ENCODE measurements at places on chromosomes 2 and 18.
A peak's percentile ranks its signal among the peaks of the same experiment; 100 is the strongest.

DNA sequence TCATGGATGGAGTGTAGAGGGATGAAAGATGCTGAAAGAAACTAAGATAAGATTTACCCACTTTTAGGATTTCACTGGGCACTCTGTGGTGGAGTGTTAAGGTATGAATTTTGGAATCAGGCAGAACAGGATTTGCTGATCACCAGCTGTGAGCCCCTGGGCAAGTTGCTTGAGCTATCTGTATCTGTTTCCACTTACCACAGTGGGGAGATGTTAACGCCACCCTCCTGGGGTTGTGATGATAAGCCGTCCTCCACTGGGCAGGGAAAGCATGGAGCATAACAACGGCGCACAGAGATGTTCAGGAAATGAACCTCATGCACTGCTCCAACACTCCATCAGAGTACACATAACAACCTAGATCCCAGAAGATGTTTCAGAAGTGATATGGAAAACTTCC is 160.6 kb downstream of the MTCL1 start:
- no peak for DNase-seq

GRCh38 chr2:159285433-159285832 is 1.1 kb downstream of the WDSUB1 start:
- no peak for DNase-seq

GRCh38 chr2:189069855-189070619 is 95.9 kb downstream of the COL3A1 start:
- DNase-seq = no peak

DNA sequence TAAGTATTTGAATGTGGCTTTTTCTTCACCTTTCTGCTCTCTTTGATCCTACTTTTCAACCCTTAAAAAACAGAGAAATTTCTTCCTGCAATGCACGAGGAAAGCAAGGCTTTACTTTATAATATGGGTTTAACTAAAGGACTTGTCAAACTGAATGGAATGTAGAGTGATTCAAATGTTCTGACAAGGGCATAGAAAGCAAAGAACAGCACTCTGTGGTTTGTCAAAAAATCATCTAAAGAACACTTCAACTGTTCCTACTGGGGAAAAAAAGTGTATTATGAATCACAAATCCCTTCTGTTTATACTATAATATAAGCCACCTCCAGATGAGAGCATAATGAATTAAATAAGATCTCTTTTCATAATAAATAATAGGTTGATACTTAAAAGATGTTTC is 45.0 kb upstream of the RIT2 start:
- DNase-seq = no peak

DNA sequence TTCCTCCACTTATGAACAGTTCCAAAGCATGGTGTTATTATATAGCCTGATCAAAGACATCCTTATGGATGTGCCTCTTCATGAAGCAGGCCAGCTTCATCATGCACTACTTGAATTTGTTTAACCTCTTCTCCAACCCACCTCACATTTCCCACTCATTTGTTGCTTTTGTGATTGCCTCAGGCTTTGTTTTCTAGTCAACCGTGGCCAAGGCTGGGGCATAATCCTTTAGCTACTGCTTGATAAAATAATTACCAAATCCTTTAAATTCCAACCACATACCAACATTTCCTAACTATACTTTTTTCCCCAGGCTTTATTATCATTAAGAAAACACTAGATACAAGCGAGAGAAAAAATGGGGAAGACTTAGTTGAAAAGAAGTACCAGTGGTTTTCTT is 39.6 kb upstream of the SCN1A start:
- no peak for DNase-seq

GRCh38 chr2:109549016-109549590 is 64.7 kb downstream of the SEPTIN10 start:
- DNase-seq = no peak

DNA sequence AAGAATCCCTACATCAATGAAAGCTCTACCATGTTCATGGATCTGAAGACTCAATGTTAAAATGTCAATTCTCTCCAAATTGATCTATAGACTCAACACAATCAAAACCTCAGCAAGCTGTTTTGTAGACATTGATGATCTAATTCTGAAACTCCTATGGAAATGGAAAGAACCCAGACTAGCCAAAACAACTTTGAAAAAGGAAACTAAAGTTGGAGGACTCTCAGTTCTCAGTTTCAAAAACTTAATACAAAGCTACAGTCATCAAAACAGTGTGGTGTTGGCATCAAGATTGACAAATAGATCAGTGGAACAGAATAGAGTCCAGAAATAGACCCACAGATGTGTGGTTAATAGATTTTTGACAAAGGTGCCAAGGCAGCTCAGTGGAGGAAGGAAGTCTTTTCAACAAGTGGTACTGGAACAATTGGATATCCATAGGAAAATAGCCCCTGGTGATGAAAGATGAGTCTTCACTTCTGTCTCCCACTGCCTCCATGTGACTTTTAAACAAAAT is 30.4 kb downstream of the LBH start:
- DNase-seq = no peak

DNA sequence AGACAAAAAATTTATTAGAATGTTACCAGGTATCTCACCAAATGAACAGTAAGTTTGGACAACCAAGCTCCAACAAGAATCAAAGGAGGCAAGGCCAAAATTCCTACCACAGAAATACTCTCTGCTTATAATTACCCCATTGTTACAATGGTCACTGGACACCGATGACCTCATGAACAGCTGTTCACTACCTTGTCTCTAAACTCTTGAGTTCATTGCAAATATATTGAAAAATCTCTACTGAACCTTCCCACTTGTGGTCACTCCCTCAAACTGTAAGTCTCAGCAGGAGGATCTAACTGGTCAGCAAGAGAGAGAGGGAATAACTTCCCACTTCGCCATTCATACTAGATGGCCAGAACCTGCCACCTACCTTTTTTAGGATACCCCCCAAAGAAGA is 50.0 kb downstream of the ERBB4 start:
- DNase-seq = no peak

- DNase-seq = no peak
Measured at GRCh38 chr2:64101141-64101591, 43.1 kb downstream of the PELI1 start.

DNA sequence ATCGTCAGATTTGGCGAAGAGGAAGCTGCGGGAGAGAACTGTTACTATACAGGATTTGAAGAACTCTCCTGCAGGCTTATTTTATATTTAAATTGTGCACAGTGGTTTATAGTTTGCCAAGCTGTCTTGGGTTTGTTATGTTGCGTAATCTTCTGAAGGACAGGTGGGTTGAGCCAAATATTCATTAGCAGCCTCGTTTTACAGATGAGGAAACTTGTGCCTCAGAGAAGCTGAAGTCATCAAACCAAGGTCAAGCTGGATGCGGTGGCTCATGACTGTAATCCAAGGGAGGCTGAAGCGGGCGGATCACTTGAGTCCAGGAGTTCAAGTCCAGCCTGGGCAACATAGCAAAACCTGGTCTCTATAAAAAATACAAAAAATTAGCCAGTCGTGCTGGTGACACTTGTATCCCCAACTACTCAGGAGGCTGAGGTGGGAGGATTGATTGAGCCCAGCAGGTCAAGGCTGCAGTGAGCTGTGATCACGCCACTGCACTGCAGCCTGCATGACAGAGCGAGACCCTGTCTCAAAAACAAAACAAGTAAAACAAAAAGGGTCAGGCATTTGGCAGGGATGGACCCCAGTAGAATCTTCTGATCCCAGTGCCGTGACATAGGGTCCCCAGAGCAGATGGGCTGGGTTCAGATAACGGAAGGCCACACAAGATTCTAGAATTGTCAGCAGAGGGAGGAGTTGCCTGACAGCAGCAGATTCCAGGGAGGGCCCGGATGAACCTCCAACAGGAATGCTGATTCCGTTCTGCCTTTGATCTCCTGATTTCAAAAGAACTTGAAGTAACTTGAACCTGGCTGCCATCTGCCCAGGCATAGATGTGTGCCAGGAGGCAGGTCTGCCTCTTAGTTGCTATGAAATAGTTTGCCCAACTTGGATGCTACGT is 50.6 kb downstream of the SH3BP4 start:
- no peak for DNase-seq

DNA sequence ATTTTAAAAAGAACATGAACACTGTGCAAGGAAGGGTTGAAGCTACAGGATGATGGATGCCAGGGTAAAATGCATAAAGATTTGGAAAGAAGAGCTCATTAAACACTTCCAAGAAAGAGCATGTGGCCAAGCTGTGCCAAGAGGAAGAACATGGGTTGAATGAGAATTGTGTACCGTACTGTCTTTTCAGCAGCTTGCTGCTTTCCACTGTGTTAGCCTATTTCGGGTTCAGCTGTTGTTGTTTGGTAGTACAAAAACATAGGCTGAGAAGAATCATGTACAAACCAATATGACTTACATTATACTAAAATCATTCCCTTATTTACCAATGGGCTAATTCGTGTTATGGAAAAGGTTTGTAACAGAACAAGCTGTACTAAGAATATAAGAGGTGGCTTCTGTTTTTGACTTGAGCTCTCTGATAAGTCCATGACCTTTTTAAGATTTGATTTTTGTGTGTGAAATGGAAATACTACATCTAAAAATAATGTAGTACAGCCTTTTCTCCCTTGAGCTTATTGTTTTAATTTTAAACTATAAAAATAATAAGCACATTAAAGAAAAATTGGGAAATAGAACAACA is 188.3 kb upstream of the STON1 start:
- DNase-seq = no peak

DNA sequence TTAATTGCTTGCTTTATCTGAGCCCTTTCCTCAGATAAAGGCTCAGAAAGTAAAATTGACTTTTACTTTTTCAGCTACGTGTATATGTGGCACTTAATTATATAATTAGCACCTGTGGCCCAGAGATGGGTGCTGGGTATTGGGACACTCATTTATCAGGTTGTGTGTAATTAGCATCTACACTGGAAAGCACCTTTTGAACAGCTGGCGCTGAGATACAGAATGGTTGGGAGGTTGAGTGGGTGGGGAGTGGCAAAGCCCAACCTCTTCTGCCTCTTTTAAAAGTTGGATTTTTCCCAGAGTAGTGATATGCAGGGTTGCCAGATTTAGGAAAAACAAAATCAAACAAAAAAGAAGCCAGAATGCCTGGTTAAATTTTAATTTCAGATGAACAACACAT is 23.9 kb downstream of the SPTBN1 start:
- no peak for DNase-seq

GRCh38 chr2:135052997-135053474 is 944 bp downstream of the RAB3GAP1 start:
- peak; percentile 39 for DNase-seq

GRCh38 chr2:215622837-215623236 is 187.0 kb upstream of the FN1 start:
- no peak for DNase-seq

All from activated CD4-positive, alpha-beta memory T cell treated with anti-CD3 and anti-CD28 coated beads, Interleukin-2, amount 10 ng/mL, durations not matched to agents 7 days and 5 days (primary cell).